ENCODE measurements at places on chromosomes 3 and 15.

DNA sequence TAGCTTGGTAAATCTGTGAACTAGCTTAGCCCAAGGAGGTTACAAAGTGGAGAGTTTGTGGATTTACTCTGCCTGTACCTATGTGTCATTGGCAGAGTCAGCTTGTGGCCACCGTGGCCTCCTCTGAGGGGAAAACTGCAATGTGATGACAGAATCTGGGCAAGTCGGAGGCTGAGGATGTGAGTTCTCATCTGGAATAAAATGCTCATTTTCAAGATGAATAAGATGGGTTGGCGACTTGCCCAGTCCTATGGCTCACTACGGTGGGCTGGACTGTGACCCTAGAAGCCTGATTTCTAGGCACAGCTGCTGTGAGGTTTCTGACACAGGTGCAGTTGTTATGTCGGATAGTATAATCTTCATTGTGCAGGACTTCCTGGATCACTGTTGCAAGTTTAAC, 83.7 kb downstream of the ETV5 start:
- no peak for DNase-seq

DNA sequence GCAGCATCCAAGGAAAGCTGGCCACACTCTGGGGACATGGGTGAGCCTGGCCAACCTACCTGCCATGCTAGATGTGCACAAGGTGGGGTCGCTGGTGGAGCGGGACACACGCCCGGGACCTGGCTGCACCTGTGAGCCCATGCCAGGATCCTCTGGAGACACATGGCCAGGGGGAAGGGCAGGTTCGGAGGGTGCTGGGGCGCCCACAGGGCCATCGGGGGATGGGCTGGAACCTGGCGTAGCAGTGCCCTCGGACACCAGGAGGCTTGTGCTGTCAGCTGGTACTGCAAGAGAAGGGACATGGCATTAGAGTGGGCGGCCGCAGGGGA, 143.4 kb downstream of the NSMCE3 start:
- no peak for DNase-seq

- DNase-seq = no peak
Observed at GRCh38 chr3:128844502-128844901, 34.9 kb upstream of the ACAD9 start.

DNA sequence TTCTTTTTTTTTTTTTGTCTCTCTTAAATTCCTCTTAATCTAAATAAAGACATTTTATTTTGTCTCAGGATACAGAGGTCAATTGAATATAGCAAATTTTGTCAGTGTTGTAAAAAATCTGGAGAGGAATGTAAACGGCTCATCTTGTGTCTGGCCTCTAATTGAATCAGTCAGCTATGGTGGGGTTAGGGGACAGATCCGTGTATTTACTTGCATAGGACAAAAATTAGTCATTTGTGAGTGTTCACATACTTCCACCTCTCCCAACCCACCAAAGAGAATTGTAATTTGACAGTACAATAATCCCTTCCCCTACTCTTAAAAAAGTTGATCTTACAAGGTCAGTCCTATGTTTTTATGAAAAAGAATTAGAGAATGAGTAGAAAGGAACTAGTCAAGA, 18.3 kb downstream of the PPARG start:
- DNase-seq = no peak

- no peak for DNase-seq
Observed at GRCh38 chr3:59438492-59438891, 388.7 kb upstream of the CFAP20DC start.

GRCh38 chr3:61425356-61425755, 136.0 kb upstream of the PTPRG start:
- DNase-seq = no peak

- DNase-seq = no peak
Observed at GRCh38 chr3:187491371-187491770, 123.2 kb downstream of the RTP4 start.

- no peak for DNase-seq
Observed at GRCh38 chr15:52653431-52653964, 25.7 kb downstream of the ATOSA start.

GRCh38 chr3:14118400-14119381, 6.0 kb downstream of the CHCHD4 start:
- no peak for DNase-seq

- DNase-seq = no peak
Observed at GRCh38 chr3:39981547-39982184, 172.3 kb downstream of the MYRIP start.

DNA sequence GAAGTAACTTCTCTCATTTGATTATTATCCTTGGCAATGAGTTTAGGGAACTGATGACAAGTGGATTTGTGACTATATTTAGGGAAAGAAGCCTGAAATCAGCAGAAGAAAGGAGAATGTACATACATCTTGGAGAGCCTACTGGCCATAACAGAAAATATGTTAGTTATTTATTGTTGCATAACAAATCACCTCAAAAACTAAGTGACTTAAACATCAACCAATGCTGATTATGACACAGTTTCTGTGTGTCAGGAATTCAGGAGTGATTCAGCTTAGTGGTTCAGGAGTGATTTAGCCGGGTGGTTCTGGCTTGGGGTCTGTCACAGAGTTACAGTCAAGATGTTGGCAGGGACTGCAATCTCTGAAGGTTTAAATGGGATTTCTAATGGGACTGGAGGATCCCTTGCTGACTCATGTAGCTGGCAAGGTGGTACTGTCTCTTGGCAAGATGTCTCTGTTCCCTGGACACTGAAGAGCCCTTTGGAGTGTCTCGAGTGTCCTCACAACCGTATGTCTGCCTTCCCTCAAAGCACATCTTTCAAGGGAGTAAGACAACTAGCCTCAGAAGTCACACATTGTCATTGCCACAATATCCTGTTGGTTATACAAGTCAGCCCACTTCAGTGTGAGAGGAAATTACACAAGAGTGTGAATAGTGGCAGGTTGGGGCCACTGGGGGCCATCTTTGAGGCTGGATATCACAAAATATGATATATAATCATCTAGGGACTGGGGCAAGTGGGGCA, 248.9 kb downstream of the SV2B start:
- DNase-seq = no peak

DNA sequence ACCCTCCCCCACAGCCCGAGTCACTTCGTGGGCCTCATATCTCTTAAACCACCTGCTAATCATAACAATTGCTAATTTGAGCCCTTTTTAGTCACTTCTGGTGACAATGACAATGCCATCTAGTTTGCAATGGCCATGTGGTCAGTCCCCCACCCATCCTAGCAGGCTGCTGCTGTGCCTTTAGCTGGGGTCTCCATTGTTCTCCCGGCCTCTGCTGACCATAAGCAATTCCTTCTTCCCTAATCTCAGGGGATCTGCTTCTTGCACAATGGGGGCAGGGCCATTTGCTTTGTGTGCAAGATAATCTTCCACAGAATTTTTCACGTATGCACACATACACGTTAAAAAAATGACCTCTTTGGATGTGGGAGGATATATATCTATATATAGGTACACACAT, 406.1 kb upstream of the ONECUT1 start:
- no peak for DNase-seq

DNA sequence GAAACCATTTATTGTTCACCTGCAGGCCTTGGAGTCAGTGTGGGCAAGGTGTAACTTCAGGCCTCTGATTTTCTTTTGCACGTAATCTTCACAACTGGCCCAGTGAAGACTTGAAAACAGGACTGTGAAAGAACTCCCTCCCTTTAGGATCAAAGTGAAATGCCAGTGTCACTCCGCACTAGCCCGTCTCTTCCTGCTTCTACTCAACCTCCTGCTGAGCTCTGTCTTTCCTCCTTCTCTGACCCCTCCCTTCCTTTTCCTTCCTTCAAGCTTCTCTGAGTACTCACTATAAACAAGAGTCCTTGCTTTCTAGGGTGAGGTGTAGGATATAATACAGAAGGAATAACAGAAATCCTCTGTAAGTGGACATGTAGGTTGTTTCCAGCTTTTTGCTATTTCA, 28.5 kb downstream of the TMEM41A start:
- no peak for DNase-seq

DNA sequence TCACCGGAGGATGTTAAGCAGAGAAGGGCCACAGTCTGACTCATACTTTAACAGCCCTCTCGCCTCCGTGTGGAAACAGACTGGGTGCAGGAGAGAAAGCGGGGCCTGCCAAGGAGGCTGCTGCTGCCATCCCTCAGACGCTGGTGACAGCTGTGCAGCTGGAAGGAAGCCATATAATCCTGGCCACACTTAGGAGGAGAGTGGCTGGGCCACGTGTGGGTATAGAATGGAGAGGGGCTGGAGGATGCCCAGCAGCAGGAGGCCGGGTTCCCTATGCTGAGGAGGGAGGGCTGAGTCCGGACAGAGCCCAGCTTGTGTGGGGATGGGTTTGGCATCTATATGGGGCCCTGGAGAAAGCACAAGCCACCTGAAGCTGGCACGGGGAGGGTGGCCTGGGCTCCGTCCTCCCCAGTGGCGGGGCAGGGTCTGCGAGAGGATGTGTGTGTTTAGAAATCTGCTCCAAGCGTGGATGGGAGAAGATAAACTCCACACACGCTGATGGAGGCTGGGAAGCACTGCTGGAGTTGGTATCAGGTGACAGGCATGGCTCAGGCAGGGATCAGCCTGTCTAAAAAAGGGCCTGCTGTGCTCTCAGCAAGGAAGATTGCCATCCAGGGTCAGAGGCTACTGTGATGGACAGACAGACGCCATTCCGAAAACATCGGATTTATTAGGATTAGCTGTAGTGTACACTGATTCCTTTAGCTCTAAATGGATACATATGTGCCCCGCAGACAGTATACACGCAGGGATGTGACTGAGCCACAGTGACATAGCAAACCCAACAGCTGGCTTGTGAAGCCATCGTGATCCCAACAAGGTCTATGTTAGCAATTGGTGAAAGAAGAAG, 15.9 kb downstream of the ABTB1 start:
- DNase-seq = no peak

- no peak for DNase-seq
Observed at GRCh38 chr3:111156517-111156916, 84.9 kb downstream of the NECTIN3 start.

GRCh38 chr3:5301651-5302297, 114.3 kb downstream of the EDEM1 start:
- DNase-seq = no peak

GRCh38 chr3:52763466-52763865, 7.3 kb downstream of the NEK4 start:
- DNase-seq = no peak

GRCh38 chr3:17355591-17355990, 386.8 kb downstream of the TBC1D5 start:
- no peak for DNase-seq

GRCh38 chr3:177772908-177773557, 575.8 kb upstream of the TBL1XR1 start:
- no peak for DNase-seq

DNA sequence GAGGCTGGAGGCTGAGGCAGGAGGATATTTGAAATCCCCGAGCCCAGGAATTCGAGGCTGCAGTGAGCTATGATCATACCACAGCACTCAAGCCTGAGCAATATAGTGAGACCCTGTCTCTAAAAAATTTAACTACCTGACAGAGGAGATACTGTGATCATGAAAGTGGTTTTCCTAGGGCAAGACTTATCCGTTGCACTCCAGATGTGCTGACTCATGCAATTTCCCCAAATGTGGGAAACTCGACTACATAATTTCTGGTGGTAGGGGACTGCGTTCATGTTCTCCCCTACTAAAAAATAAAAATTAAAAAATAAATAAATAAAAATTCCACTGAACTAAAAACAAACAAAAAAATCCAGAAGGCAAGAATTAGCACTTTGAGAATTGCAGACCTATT, 271.7 kb downstream of the SHQ1 start:
- DNase-seq = no peak

DNA sequence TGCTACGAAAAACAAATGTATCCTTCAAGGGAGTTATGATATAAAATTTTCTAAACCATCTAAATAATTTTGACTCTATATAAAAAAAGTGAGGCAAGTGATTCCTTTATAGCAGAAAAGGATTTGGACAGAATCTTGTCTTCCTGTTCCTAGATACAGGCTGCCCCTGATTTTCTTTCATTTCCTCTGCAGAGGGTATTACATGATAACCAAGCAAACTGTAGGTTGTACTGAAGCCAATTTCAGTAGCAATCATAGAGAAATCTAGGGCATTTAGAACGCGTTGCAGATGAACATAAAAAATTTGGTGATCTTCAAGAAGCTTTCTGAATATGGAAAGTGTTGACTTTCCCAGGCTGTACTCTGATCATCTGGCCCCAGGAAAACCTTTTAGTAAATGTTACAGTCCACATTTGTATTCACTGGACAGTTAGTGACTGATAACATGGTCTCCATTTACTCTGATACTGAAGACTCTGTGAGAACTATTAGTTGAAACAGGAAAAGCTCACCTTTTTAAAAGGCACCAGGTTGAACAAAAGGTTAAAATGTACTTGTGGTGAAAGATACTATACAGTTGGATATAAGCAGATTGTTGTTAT, 9.1 kb upstream of the UTS2B start:
- no peak for DNase-seq

DNA sequence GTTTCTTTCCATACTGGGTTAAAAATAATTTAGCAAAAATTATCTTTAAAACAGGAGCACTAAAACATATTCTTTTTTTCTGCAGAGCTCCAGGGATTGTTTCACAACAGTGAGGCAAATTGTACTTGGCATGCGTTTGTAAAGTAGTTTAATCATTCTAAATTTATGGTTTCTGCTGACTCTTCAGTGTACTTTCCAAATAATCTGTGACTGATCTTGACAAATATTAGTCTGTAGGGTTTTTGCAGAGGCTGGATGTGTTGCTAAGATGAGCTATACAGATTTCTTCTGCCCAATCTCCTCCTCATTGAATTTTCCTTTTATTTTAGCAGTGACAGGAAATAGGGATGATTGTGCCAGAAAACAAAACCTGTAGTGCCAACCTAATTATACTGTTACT, 328.0 kb upstream of the MANF start:
- DNase-seq = no peak

GRCh38 chr3:129662191-129662608, 55.7 kb upstream of the PLXND1 start:
- no peak for DNase-seq

DNA sequence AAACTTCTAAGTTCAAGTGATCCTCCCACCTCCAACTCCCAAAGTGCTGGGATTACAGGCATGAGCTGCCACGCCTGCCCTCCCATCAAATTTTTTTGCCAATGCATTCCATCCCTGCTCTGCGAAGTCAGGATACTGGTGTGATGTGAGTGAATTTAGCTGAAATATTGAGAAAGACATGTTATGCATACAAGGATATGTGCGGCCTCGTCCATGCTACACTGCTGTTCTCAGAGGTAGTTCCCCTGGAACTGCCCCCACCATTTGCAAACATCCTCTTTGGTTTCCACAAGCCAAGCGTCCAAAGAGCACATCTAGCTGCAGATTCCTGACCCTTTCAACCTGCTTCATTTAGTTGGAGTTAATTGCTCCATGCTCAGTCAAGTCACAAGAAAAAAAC, 36.5 kb upstream of the BCL2A1 start:
- no peak for DNase-seq

DNA sequence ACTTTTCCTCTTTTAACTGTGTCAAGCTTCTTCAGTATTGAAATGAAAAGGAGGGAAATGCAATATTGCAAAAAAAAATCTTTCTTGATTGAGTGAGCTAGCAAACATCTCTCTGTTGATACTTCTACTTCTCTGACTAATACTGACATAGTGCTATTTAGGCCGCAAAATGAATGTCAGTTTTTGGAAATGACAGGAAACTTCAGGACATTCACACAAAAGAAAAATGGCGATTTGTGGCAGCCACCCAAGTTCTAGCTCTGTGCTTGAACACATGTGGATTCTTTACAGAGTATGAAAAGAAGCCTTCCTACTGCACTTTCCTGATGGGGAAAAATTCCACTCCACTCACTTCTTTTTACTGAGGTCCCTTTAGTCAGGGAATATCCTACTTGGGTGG, 486.8 kb upstream of the ALCAM start:
- DNase-seq = no peak
